ENCODE measurements at places on chromosomes 7 and 10.

DNA sequence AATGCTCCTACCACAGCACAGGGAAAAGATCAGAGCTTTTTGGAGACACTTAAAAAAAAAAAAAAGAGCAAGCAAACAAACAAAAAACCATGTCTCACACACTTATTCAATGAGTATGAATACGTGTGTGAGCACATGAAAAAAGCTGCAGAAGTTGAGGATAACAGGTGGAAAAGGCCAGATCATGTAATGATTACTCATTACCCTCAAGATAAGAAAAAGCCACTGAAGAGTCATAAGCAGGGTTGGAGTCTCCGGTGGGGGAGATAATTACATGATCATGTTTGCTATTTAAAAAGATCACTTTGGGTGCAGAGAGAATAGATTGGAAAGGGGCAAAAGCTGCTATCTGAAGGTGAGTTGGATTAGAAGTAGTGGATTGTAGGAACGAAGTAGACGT, 77.0 kb downstream of the POU6F2 start:
- DNase-seq = no peak

- no peak for DNase-seq
Observed at GRCh38 chr7:25858525-25859411, 293.2 kb upstream of the NFE2L3 start.

GRCh38 chr7:88842201-88842600, 46.7 kb upstream of the TEX47 start:
- DNase-seq = no peak

GRCh38 chr7:101729241-101729883, 88.1 kb upstream of the CUX1 start:
- DNase-seq = no peak

GRCh38 chr10:85864173-85864549, 502.4 kb downstream of the GRID1 start:
- no peak for DNase-seq

- no peak for DNase-seq
Observed at GRCh38 chr7:46282155-46282554, 361.1 kb upstream of the IGFBP3 start.

GRCh38 chr10:126063353-126063791, 167.0 kb downstream of the FANK1 start:
- no peak for DNase-seq

- no peak for DNase-seq
Observed at GRCh38 chr10:83625831-83626360, 513.4 kb upstream of the GHITM start.

GRCh38 chr10:65903620-65904019, 1022.2 kb upstream of the LRRTM3 start:
- no peak for DNase-seq

- DNase-seq = no peak
Observed at GRCh38 chr7:114309729-114310128, 104.9 kb upstream of the FOXP2 start.

- DNase-seq = no peak
Observed at GRCh38 chr7:152180587-152180986, 155.1 kb downstream of the GALNT11 start.

- no peak for DNase-seq
Observed at GRCh38 chr10:23096802-23097549, 1.6 kb downstream of the MSRB2 start.

- no peak for DNase-seq
Observed at GRCh38 chr7:128734890-128735289, 4.3 kb upstream of the CALU start.
